ENCODE measurements at places on chromosomes 16 and 17.

- no peak for DNase-seq
These were observed 19.0 kb downstream of the MAP2K3 start for GRCh38 chr17:21303441-21304065.

- DNase-seq: no peak
These were observed 4.3 kb upstream of the PIMREG start for GRCh38 chr17:6439951-6440350.

- no peak for DNase-seq
These were observed 28.9 kb upstream of the PABPN1L start for GRCh38 chr16:88895335-88895734.

GRCh38 chr17:56699186-56699894 lies 105.8 kb downstream of the NOG start:
- DNase-seq: no peak

- no peak for DNase-seq
These were observed 107.7 kb upstream of the GPR139 start for GRCh38 chr16:20181416-20181815.

- no peak for DNase-seq
These were observed 30.5 kb downstream of the SOST start for GRCh38 chr17:43728081-43728480.

DNA sequence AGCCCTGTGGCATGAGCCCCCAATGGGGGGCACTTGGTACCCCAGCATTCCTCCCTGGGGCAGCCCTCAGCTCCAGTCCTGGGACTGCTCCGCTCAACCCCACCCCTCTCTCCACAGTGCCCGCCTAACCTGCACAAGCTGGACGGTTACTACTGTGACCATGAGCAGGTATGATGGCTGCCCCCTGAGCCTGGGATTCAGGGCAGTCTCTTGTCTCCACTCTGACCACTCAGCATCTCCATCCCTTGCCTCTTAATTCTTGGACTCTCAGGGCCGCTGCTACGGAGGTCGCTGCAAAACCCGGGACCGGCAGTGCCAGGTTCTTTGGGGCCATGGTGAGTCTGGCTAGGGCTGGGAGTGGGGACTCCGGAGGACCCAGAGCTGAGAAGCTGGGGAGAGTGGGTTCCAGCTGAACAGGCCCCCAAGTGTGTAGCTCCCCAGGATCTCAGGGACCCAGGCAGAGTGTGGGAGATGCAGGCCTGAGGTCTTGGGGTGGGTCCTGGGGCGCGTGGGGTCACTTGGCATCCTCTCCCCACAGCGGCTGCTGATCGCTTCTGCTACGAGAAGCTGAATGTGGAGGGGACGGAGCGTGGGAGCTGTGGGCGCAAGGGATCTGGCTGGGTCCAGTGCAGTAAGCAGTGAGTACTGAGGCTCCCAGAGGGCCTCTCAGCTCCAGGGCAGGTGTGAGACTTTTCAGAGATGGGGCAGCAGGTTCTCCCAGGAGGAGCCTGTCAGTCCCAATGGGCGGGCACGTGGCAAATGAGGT lies 18.0 kb downstream of the ADAM11 start:
- DNase-seq: no peak

Data from NCI-H1694 (cell line).